NAMALWA (cell line): ENCODE measurements at places on chromosomes 6 and 20.

DNA sequence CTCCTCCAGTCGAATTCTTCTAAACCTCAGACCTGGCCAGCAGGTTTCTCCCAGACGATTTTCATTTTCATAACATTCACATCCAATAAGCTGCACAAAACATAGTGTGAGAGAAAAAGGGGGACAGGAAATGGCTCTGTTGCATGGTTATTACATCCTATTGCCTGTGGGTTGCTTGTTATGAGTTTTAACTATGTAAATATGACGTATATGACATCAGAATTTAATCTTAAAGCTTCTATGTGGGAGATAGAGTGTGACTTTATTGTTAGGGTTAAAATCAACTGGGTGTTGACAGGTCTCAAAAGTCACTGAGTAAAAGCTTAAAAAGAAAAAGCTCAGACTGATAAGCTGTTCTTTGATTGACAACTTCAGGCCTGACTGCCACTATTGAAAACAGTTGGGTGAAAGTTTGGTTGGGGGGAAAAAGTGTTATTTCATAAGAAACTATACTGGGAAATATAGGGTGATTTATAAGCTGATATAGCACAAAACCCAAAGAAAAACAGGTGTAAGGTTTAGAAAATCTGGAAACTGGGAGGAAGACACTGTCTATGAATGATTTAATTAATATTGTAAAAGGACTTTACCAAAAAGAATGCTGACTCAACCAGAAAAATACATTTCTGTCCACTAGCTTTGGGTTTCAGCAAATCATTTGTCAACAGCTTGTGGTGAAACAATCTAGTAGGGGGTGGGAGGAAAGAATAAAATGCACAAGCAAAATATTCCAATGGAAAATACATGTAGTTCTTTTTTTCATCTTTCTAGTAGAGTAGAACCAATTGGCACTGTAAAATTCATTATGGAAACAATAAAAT lies 134.1 kb upstream of the CEP162 start:
- no peak for DNase-seq

GRCh38 chr20:53412577-53413185 lies 181.0 kb downstream of the ZNF217 start:
- no peak for DNase-seq

DNA sequence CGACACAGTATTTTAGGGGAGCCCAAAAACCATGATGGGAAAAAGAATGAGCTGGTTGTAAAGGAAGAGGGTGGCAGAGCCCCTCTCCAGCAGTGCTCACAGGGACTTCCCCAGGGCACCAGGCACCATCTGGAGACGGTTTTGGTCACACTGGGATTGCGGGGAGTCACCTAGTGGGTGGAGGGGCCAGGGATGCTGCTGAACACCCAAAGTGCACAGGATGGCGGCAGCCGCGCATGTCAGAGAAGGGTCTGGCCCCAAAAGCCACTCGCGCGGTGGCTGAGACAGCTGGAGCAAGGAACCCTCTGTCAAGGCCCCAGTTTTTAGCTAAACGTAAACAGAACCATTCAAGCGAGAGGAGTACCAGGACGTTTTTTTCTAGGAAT lies 10.8 kb downstream of the CTSZ start:
- no peak for DNase-seq

DNA sequence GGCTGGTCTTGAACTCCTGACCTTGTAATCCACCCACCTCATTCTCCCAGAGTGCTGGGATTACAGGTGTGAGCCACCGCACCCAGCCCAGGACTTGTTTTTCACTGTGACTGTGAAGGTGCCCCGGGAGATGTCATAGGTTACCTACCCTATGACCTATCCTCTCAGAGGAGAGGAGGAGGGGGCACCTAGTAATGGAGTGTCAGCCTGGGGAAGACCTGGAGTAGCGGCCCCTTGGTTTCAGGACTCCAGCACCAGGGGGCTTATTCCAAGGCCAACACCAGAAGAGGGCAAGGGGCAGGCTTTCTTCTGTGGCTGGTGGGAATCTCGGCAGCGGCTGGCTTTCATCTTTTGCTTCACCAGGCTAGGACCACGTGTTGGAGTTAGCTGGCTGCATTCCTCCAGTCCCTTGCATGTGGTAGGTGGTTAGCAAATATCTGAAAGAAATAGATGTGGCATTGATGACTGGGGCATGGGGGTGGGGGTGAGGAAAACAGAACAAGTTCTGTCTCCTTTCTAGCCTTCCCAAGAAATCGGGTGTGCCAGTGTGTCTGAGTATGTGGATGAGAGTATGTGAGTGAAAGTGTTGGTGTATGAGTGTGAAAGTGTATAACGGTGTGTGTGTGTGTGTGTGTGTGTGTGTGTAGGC lies 7.9 kb upstream of the ITPR3 start:
- DNase-seq = no peak

DNA sequence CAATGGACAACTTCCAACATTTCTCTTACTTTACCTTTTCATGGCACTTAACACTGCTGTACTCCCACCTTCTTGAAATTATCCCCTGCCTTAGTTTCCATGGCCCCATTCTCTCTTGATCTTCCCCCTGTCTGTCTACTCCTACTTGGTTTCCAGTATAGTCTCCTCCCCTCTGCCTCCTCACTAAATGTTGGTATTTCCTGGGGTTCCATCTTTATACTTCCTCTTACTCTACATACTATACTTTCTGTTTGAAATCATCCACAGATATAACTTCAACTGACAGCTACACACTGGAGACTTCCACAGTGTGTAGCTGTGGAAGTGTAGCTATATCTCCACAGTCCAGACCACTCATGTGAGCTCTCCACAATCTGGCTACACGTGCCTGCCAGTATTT lies 13.5 kb downstream of the ZHX3 start:
- no peak for DNase-seq

DNA sequence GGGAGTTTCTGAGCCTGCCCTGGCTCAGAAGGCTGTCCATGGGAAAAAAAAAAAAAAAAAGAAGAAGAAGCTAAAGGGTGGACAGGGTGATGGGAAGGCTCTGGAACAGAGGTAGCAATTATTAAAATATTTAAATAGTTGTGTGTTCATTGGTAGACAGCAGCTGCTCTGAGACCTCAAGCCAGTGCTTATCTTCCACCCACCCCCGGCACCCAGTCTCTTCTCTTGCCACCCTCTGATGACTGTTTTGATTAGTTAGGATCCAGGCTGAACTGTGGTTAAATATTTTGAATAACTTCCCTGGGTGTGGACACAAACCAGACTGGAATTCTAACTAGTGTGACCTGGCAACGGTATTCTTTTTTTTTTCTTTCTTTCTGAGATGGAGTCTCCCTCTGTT lies 16.9 kb upstream of the SRSF3 start:
- DNase-seq = no peak

DNA sequence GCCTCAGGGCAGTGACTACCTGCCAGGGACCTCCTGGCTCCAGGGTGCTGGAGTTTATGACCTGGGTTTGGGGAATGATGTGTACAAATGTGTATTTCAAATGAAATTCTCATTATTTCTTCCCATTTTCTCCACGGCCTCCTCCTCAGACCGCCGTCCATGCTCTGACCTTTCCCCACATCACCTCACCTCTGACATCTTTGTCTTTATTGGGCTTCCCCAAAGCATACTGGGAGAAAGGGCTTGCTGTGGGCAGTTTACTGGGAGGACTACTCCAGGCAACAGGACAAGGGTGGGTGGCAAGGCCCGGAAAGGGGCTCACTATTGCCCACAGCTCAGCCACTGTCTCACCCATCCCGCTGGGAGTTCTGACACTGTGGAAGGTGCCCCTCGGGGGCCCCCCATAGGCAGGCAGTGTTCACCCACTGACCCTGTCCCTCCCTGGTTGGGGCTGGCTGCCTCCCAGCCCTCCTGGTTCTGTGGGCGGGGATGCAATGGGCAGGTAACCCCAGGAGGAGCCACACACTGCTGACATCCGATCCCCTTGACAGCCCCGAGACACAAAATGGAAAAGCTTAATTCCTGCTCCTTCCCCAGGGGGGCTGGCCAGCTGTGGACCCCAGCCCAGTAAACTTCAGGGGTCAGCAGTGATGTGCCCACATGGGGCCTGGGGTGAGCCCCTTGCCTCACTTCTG lies 39.8 kb upstream of the CST7 start:
- DNase-seq = no peak

GRCh38 chr20:35742741-35743523 lies 872 bp upstream of the RBM39 start:
- peak; percentile 88 for DNase-seq

- DNase-seq = no peak
Observed at GRCh38 chr6:11298651-11299420, 66.4 kb upstream of the NEDD9 start.

DNA sequence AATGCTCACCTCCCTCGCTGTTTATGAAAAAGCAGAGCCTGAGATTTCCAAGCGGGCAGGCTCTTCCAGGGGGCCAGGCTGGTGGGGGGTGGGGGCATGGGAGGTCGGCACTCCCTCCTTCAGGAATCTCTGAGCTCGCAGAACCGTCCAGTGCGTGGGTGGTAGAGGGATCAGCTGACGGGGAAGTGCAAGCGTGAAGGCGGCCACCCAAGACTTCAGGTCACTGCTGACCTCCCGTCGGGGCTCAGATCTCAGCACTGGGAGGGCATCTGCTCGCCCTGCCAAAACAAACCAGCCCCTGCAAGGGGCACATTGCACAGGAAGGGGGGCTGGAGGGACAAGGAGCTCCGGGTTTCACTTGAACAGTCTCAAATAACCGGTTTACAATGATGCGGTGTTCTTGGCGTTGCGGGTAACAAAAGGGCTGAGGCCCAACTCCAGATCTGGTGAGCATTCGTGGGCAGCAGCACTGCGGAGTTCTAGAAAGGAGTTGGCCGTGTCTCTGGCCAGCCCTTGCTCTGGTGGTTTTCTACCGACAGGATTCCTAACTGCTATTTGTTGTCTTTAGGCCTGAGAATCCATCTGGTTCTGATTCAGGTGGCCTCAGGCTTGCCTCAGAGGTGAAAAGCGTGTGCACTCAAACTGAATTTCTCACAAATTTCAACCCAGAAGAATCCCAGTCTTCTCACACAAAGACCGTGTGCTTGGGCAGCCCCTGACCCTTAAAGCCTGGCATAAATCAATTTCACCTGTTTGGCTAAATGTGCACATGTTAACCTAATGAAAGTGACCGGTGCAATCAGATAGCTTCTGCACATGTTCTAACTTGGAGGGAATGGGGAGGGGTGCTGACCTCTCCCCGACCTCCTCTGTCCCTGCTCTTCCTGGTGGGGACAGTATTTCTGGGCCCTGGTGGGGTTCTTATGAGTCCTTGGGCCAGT lies 191.6 kb downstream of the MYLK4 start:
- no peak for DNase-seq

GRCh38 chr6:82963191-82963925 lies 102.3 kb downstream of the UBE3D start:
- DNase-seq = no peak

DNA sequence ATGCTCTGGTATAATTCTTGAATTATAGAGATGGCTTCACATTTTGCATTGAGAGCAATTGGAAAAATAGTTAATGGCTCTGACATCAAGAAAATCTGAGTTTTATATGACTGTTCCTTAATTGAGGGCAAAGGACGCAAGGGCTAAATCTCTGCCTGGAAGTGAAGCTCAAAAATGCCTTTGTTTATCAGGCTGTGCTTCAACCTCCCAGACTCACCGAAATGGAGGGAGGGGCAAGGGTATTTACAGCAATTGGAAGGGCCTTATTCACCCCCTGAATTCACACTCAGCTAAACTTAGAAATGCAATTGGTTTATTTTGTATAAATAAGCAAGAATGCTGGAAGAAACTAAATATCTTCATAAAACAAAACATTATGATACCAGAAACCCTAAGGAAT lies 737.2 kb upstream of the MMS22L start:
- no peak for DNase-seq

DNA sequence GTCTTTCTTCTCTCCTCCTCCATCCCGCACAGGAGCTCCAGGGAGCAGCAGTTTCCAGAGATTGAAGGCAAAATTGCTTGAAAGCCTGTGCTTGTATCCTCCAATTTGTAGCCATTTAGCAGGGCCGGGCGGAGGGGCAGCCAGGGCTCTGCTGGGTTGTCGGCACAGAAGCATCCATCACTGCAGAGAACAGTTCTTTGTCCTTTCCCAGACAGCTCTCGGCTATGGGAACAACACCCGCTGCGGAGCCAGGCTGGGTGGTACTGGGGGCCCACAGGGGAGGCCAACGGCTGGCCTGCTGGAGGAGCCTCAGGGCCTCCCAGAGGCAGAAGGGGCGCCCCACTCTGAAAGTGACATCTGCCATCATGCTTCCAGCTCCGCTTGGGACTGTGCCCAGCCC lies 7.8 kb downstream of the HRH3 start:
- DNase-seq = no peak

DNA sequence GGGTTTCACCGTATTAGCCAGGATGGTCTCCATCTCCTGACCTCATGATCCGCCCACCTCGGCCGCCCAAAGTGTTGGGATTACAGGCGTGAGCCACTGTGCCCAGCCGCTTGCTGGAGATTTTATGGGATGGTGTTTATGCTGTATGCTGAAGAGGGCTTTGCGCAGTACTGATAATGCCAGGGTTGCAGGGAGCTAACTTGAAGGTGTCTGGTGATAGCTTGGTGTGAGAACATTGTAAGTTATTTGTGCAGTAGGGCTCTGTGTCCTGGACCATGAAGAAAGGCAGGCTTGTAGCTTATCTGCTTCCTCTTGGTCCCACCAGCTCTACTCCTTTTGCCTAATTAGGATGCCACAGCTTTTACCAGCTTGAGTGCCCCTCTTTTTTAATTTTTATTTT lies 157.0 kb upstream of the DTNBP1 start:
- no peak for DNase-seq

- DNase-seq = peak; percentile 10
Observed at GRCh38 chr6:64012351-64013001, 376.9 kb downstream of the PHF3 start.

DNA sequence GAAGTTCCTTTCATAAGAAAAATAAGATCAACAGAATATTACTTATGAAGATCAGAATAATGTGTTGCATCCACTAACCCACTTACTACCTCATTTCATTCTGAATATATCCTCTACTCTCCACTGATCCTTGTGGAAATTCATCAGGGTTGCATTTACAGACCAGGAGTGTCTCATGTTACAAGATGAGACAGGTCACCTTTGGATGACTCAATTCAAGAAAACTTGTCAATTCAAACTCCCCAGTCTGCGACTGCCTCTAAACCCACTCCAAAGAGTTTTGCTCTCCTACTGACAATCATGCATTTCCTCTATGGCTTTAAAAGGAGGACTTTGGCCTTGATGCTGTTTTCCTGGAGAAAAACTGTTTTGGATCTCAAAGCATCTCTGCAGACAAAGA lies 68.4 kb downstream of the ID4 start:
- DNase-seq = no peak

GRCh38 chr20:49785852-49786175 lies 26.8 kb upstream of the SLC9A8 start:
- DNase-seq = peak; percentile 34

DNA sequence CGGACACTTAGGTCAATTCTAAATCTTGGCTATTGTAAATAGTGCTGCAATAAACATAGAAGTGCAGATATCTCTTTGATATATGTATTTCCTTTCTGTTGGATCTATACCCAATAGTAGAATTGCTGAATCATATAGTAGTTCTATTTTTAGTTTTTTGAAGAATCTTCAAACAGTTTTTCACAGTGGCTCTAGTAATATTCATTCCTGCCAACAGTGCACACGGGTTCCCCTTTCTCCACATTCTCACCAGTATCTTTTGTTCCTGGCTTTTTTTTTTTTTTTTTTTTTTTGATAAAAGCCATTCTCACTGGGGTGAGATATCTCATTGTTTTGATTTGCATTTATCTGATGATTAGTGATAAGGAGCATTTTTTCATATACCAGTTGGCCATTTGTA lies 1.8 kb upstream of the FBXL4 start:
- DNase-seq = no peak

GRCh38 chr20:33443512-33444239 lies at the start of gene SNTA1:
Gene SNTA1, minus strand, starts transcription at chr20:33443763. Its CDS starts 143 bp downstream, at chr20:33443620.
- DNase-seq = peak; percentile 85
